ENCODE measurements at places on chromosomes 6 and 20.

DNA sequence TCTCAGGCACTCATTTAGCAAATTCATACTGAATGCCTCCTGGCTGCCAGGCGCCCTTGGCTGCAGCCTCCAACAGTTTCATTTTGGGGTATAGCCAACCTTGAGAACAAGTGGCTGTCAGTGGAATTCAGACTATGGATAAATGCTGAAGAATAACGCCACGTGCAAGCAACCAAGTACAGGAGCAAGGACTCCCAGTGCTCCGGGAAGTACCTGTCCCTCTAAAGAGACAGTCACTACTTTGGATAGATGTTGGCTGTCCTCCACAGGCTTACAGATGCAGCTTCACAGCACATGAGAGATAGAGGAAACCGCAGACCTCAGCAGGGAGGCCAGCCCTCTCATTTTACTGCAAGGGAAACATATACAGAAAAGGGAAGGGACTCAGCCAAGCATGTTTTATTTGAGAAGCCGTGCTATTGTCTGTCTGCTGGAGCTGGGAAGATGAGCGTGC is 658.2 kb downstream of the PTPRT start:
- DNase-seq: no peak

DNA sequence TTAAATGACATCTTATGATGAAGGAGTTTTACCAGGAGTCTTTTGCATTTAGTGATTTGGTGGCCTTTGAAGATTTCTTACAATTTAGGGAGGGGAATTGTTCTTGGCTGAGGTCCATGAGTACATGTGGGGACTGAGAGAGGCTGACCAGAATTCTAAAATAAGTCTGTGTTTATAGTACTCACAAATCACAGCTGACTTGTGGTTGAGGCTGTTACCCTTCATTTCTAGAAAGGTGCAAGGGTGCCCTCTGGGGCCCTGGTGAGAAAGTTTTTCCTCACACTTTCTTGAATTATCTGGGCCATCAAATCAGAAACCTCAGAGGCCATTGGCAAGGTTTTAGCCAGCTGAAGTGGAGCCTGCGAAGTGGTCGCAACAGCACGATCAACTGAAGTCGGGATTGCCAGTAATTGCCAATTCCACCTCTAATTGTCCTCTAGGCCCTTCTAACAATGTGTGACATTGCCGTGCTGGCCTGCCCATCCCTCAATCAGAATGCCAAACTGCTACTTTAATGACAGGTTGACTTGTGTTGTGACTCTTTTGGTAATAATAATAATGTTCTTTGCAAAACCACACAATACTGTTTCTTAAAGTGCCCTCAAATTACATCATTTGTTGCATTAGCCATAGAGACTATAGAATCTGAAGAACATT is 221.6 kb downstream of the OGFRL1 start:
- DNase-seq: peak; percentile 72

DNA sequence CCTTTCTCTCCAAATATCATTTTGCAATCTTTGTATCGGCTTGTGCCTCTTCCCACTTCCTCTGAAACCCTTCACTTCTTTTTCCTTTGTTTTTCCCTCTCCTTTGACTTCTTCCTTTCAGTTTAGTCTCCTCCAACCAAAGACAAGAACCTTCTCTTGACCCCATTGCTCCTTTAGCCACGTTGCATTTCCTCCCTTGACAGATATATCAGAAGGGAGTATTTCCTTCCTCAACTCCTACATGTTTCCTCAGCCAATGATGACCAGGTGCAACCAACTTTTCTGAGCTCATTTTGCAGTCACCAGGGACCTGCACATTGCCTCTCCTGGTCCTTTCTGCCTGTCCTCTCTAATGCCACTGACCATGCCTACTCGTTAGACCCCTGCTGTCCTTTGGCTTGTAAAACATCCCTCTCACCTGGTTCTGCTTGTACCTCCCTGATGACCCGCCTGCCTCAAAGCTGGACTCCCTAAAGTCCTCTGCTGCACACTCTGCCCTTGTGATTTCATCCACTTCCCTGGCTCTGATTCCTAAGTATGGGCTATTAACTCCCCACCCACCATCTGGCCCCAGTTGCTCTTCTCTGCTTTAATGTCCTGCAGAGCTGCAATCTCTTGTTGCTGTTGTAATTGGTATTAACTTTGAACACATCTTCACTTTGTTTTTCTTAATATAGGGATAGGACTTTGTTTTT is 27.4 kb downstream of the SLC22A16 start:
- DNase-seq: no peak

GRCh38 chr6:39396854-39397253 is 74.4 kb upstream of the KCNK16 start:
- no peak for DNase-seq

GRCh38 chr6:158631678-158632537 is 12.6 kb downstream of the DYNLT1 start:
- peak; percentile 49 for DNase-seq

GRCh38 chr20:9215539-9215938 is 146.7 kb downstream of the PLCB4 start:
- DNase-seq: no peak

DNA sequence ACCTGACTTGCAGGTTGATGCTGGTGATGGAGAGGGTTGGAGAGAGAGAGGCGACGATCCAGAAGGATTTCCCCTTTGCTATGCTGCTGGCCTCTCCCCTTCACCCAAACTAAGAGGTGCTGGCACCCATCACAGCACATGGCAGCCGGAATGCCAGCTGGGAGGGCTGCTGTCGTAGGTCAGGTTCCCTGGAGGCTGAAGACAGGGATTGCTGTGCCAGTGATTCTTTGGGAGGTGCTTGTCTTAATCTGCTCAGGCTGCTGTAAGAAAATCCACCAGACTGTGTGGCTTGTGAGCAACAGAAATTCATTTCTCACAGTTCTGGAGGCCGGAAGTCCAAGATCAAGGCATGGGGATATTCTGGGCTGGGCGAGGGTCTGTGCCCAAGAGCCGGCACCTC is 4.4 kb upstream of the ARFGAP1 start:
- no peak for DNase-seq

- no peak for DNase-seq
These were observed 55.5 kb downstream of the PDE7B start for GRCh38 chr6:135906972-135907465.

DNA sequence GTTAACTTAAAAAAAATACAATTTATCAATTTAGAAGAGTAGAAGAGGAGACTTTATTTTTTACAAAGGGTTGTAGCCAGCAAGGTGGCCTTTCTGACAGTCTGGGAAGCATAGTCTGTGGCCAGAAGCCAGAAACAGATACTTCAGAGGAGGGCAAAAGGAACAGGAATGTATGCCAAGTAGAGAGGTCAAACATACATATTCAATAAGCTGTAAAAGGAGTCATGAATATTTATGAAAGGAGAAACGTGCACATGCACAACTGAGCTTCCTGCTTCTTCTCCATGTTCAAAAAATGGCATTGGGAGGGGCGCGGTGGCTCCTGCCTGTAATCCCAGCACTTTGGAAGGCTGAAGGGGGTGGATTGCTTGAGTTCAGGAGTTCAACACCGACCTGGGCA is 43.9 kb upstream of the FAM184A start:
- DNase-seq: no peak

GRCh38 chr20:10309326-10309725 is 90.7 kb downstream of the SNAP25 start:
- DNase-seq: peak; percentile 86

DNA sequence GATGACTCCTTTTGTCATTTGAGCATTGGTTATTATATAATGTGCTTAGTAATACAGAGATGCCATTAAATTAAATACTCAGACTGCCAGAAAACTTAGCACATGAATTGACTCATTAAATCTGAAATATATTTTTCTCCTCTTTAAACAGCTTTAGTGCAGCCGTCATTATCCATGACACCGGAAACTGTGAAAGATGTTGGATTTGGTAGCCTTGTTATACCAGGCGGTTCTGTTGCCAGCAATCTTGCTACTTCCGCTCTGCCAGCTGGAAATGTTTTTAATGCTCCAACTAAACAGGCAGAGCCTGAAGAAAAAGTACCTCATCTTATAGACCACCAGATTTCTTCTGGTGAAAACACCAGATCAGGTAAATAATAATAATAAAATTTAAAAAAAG is 97.6 kb downstream of the SCAF8 start:
- no peak for DNase-seq

- no peak for DNase-seq
These were observed 46.1 kb upstream of the ZNF831 start for GRCh38 chr20:59117526-59117925.

GRCh38 chr6:1915226-1915625 is 305.5 kb downstream of the FOXC1 start:
- no peak for DNase-seq

GRCh38 chr6:159935065-159935464 is 33.8 kb upstream of the IGF2R start:
- no peak for DNase-seq

DNA sequence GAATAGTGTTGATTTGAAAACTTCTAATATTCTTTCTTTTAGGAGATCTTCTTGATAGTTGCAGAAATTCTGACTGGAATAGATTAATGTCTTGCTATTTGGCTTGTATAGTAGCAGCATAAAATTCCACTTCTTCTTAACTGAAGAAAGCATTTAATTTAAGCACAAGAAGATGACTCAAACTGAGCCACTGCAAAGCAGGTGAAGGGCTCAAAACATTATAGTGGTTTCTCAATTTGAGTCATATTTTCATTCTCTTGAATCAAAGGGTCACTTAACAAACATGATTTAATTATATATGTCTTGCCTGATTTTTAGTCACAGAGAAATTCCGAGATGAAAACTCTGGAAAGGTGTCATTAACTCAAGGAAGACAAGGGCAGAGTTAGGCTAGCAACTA is 239.3 kb downstream of the ZNF217 start:
- no peak for DNase-seq

- no peak for DNase-seq
These were observed 3.3 kb downstream of the COL21A1 start for GRCh38 chr6:56244089-56244488.

GRCh38 chr6:29011276-29011734 is 6.2 kb upstream of the ZNF311 start:
- no peak for DNase-seq

- DNase-seq: no peak
These were observed 232.4 kb upstream of the RSPO3 start for GRCh38 chr6:126886106-126886505.

- no peak for DNase-seq
These were observed 17.5 kb upstream of the CEP85L start for GRCh38 chr6:118668761-118669385.

GRCh38 chr20:35893942-35894341 is 60.4 kb downstream of the SCAND1 start:
- no peak for DNase-seq

DNA sequence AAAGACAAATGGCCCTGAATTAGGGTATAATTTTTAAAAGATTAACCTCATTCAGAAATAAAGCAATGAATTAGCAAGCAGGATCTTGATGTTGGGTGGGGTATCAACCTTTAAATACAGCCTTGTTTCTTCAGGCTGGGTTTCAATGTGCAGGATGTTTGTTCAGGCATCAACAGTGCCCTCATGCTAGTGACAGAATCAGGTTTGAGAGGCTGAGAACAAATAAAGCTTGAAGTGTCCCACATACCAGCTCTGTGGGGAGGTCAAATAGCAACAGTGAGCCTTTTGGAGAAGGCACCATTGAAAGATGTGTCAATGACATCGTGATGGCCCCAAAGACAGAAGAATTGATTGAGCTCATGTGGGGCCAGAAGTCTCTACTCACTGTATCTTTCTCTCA is 68.2 kb downstream of the MTFR2 start:
- no peak for DNase-seq

DNA sequence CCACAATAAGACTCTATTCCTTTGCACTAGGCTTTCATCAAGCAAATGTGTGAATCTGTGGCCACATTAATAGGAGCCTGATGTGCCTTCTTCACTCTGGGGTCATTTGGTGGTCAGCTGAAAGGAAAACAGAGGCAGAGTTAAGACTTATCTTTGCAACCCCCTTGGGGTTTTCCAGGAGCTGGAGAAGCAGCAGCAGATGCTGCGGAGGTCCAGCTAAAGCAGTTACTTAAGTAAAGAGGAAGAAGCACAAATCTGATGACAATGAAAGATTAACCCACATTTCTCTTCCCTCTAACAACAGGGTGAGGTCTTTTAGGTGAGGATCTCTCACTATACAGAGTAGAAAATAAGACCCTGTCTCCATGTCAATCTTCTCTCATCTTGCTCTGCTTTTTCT is 45.4 kb upstream of the QKI start:
- no peak for DNase-seq

DNA sequence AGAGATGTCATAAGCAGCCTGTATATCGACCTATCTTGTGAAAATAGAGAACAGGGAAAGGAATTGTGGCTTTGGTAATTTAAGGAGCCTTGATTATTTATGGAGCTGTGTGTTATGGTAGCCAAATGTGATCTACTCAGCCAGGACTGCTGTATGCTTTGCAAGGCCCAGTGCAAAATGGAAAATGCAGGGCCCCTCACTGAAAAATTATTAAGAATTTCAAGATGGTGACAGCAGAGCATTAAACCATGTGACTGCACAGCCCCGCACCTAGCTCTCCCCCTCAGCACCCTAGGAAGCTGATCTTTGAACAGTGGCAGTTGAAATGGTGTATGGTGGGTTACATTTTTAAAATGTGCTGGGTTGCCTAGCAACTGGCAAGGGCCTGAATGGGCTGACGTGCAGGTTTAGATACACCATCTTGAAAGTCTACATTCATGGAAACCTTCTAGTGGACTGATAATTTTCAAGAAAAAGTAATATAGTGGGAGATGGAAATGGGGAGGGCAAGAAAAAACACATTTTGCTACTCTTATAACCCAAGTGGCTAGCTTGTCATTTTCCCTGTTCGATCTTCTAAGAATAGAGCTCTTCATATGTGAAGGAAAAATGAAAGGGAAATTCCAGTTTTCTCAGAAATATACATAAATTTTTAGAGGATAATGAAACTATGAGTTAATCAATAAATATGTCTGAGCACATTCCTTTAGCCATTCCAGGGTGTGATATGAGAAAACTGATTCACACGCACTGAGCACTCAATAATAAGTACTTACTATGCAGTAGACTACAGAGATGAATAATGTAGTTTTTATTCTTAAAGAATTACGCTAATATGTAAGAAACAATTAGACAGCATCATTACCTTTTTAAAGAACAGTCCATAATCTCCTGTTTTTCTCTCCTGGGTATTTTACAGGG is 208.0 kb downstream of the ARHGAP18 start:
- DNase-seq: no peak

- no peak for DNase-seq
These were observed 93.0 kb upstream of the HDAC2 start for GRCh38 chr6:114063956-114064355.

GRCh38 chr6:152313542-152314482 is 323.4 kb downstream of the SYNE1 start:
- no peak for DNase-seq

GRCh38 chr6:150091476-150091875 is 22.6 kb upstream of the ULBP3 start:
- no peak for DNase-seq

DNA sequence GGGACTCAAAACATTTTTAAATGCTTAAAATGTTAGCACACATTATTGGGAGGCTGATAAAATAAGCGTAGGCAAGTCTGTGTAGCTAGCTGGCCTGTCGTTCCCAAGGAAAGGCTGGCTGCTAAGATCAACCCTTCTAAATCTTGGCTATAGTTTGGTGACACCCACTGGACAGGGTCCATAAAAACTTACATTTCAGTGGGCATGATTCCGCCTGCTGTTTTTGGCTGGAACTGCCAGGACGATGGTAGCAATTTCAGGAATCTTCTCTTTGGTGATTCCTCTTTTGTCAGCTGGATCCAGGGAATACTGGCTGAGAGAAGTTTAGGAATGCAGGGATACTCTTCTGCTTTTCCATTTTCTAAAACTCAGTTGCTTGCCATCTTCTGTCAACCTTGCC is 162.2 kb downstream of the NKAIN2 start:
- DNase-seq: no peak

- DNase-seq: no peak
These were observed 66.1 kb downstream of the B4GALT5 start for GRCh38 chr20:49647550-49647949.

GRCh38 chr6:74579047-74579446 is 626.8 kb downstream of the COL12A1 start:
- DNase-seq: no peak

All from HFF-Myc (cell line).